CD4-positive, alpha-beta T cell treated with Interleukin-4 for 1 hour (primary cell): ENCODE measurements at places on chromosomes 4 and X.

GRCh38 chrX:20348139-20348538, 81.4 kb upstream of the RPS6KA3 start:
- no peak for DNase-seq

- no peak for DNase-seq
Measured at GRCh38 chr4:182585321-182585720, 331.9 kb downstream of the DCTD start.

- no peak for DNase-seq
Measured at GRCh38 chr4:186722796-186723291, 812 bp downstream of the FAT1 start.

GRCh38 chrX:2715066-2715600, 24.0 kb downstream of the CD99 start:
- DNase-seq, result no peak

GRCh38 chr4:165879641-165880040, 6.6 kb downstream of the TLL1 start:
- no peak for DNase-seq

DNA sequence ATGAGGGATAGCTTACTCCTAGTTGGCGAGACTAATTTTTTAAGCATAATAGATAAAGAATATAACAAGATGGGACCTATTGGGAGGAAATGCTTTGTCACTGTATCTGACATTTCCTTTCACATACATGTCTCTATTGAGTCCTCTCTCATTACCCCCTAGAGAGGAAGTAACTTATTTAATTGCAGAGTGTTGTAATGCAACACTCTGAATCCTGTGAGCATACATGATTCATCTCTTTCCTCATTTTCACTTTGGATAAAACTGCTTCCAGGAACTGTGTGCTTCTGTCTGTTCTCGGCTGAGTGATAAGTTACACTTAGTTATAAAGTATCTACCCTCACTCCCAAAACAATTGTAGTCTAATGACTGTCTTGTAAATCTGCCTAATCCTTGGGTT, 266.1 kb upstream of the ANXA10 start:
- no peak for DNase-seq

GRCh38 chr4:337932-338758, 531 bp downstream of the ZNF141 start:
- no peak for DNase-seq
